Stimulated activated CD8-positive, alpha-beta memory T cell treated with anti-CD3 and anti-CD28 coated beads, Interleukin-7, amount 100 ng/mL, for 4 hours (primary cell): ENCODE measurements at places on chromosomes 3 and 15.

DNA sequence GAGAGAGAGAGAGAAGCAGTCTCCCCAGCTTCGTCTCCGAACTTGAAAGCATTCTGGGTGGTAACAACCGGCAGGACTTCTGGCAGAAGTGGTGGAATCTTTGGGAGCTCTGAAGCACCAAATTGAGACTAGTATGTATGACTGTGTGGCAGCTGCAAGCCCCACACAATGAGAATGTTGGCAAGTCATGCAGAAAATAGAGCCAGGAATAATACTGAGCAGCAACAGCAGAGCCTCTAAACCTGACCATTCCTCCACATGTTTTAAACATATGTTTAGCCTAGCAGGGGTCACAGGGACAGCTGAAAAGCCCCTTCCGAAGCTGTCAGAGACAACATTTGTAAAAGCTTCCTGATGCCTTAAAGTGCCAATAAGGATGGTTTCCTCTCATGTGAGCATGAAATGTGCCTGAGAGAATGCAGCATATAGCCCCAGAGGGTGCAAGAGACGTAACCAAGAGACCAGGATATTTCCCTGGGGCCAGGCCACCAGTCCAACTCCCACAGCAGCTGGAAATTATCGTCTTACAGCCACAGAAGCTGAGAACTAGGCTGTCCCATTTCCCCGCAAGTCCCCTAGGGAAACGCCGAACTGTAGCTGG, 178.6 kb upstream of the CCDC54 start:
- DNase-seq, result no peak

- no peak for DNase-seq
These were observed 72.2 kb downstream of the TOP2B start for GRCh38 chr3:25592510-25592968.

DNA sequence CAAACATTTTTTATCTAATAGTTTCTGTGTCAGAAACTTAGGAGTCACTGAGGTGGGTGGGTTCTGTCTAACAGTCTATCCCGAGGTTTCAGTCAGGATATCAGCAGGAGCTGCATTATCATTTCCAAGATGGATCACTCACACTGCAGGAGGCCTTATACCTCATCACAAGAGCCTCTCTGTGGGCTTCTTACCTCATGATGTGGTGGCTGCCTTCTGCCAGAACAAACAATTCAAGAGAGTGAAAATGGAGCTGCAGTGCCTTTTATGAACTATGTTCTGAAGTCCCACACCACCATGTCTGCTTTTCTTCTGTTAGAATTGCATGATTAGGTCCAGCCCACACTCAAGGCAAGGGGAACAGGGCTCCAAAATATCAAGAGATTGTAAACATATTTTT, 27.9 kb downstream of the RFX7 start:
- DNase-seq, result no peak

GRCh38 chr3:177714945-177715344, 517.7 kb upstream of the TBL1XR1 start:
- DNase-seq, result no peak

GRCh38 chr15:87874896-87875711, 381.4 kb downstream of the NTRK3 start:
- no peak for DNase-seq

DNA sequence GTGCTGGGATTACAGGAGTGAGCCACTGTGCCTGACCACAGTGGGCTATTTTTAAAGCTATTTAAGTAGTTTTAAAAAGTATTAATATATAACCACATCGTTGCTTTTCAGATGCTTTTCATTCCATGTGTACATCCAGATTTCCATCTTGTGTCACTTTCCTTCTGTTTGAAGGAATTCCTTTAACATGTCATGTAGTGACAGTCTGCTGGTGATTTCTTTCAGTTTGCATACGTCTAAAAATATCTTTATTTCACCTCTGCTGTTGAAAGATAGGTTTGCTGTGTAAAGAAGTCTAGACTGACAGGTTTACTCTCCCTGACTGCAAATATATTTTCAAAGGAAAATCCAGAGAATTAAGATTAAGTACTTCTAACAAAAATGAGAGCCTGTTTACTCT, 12.2 kb downstream of the FAM240A start:
- no peak for DNase-seq

GRCh38 chr15:67701669-67702068, 123.6 kb upstream of the SKOR1 start:
- no peak for DNase-seq

DNA sequence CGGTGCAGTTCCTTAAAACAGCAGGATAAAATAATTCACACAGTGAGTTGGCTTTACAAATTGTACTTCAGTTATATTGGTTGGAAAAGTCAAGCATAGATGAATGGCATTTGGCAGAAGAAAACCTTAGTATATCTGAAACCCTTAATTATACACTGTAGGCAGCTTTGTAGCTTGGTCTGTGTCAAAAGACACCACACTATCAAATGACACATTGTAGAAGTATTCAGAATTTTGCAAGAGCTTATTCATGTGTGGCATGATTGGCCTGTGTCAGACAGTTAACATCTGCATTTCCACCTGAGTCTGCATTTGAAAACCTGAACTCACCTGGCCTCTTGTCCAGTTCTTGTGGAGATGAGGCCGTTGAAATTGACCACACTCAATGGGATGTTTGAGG, 13.8 kb downstream of the TMEM266 start:
- DNase-seq, result no peak

- DNase-seq, result no peak
These were observed 619.0 kb downstream of the MECOM start for GRCh38 chr3:169044331-169045113.

GRCh38 chr3:115689928-115690327, 66.6 kb downstream of the GAP43 start:
- DNase-seq, result no peak

GRCh38 chr3:161253711-161254110, 32.6 kb downstream of the NMD3 start:
- no peak for DNase-seq

- no peak for DNase-seq
These were observed 1.8 kb upstream of the MRPS22 start for GRCh38 chr3:139342054-139342453.

- no peak for DNase-seq
These were observed 105.0 kb downstream of the EDEM1 start for GRCh38 chr3:5292512-5292911.

DNA sequence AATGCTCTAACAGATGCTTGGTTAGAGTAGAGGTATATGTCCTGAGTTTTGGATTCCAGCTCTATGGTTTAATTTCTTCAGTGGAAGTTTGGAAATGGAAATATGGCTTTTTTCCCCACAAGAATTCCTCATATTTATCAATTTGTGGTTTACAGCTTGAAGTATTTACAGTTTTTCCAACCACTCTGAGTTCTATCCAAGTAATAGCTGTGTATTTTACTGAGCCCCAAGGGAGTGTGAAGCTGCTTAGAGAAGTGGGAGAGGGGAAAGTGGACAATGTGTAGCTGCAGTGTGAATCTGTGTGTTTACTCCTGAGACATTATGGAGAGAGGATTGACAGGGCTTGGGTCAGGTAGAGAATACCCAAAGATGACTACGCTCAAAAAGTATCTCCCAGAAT, 54.5 kb downstream of the NEK11 start:
- DNase-seq, result no peak

- DNase-seq, result no peak
These were observed at the start of gene CCR3 for GRCh38 chr3:46242120-46242519. TSS of gene CCR3 (plus strand) at chr3:46242460. CDS start at chr3:46265159, 22,699 bp downstream.

DNA sequence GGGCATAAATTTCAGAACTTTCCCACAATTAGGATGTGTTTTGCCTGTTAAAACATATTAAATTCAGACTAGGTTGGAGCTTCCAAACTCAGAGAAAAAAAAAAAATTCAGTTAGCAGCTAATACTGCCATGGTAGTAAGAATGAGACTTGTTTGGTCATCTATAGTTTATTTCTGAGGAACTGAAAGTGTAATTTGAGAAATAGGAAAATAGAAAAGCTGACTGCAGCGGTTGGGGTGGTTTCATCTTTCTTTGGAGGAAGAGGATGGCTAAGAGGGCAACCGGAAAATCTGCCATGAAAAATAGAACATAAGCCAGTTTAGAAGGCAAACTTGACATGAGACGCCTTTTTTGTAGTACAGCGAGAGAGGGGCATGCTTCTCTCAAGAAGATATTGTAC, 371.2 kb upstream of the ROBO2 start:
- no peak for DNase-seq

GRCh38 chr15:80596521-80596976, 98.6 kb upstream of the ABHD17C start:
- no peak for DNase-seq

DNA sequence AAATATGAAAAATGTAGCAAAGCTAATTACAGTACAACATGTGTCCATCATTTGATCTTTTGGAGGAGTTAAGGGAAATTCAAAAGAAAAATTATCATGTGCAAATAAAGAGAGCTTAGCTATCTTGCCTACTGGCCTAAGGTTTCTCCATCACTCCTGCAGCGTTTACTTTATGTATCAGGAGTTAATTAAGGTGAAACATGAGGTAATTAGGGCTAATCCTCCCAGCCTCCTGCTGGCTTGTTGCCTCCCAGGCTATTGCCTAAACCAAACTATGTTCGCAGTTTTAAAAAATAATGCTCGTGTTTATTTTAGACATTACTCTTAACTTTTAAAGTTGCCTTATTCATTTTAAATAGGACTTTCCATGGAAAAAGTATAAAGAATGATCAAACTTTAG, 367.5 kb downstream of the ROBO2 start:
- DNase-seq, result no peak

GRCh38 chr3:20240154-20240883, 54.3 kb upstream of the SGO1 start:
- no peak for DNase-seq

DNA sequence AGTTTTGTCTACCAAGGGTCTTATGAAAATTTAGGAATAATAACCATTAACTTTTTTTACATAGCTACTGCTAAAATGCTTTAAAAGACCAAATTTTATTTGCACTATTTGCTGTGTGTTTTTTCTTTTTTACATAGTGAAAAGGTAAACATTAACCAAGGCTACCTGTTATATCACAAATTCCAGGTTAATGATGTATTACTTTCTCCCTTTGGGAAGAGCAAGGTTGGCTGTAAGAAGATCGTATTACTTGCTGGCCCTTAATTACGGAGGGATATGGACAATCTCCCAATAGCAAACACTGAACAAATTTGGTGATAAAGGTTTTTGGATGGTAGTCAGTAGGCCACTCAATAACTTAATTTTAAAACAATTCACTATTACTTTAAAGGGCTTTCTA, 22.4 kb downstream of the LRRC58 start:
- no peak for DNase-seq
